ENCODE measurements at places on chromosomes 11 and 22. TPM values are rescaled to one million over a fixed set of nuclear protein-coding genes. Genes with fewer than 3 reads are reported as not detected.

CEND1 gene
- not detected for total RNA-seq

- DNase-seq: no peak
Observed at GRCh38 chr11:20058749-20059458, 101.4 kb downstream of the DBX1 start.

- no peak for DNase-seq
Observed at GRCh38 chr11:7667460-7667859, 5.8 kb downstream of the CYB5R2 start.

OR10A2 gene
- total RNA-seq: not detected

HEPHL1 gene
- total RNA-seq: not detected

GRCh38 chr11:82521427-82521826 lies 212.2 kb downstream of the FAM181B start:
- no peak for DNase-seq

GGTLC2 gene
- 0.45 TPM for total RNA-seq

- no peak for DNase-seq
Observed at GRCh38 chr11:46421257-46421880, 29.8 kb upstream of the CHRM4 start.

CCDC134 gene
- 8.8 TPM for total RNA-seq

RHOG gene
- 71.8 TPM for total RNA-seq

DNA sequence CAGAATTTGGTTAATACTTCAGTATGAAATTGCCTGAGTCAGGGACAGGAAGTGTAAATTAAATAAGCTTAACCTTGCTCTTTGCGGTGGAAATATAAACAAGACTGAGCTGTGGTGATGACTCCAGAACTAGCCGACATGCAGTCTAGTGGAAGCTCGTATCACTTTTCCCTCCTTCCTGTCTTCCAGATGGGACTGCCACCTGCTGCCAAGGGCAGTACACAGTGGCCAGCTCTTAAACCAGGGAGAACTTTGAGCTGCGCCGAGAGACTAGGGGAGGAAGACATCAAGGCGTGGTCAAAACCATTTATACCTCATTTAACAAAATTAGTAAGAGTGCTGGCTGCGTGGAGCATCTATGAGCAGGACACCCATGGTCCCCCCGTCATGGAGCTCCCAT lies 31.3 kb upstream of the CTTN start:
- no peak for DNase-seq

PRG3 gene
- total RNA-seq: not detected

SHANK2 gene
- 43.0 TPM for total RNA-seq

GTSE1 gene
- total RNA-seq: 7.9 TPM
